ENCODE measurements at places on chromosomes 7 and 10. TPM values are rescaled to one million over a fixed set of nuclear protein-coding genes. Genes with fewer than 3 reads are reported as not detected.

CTBP2 gene
- 32.9 TPM for total RNA-seq

IGFBP3 gene
- 112 TPM for total RNA-seq

ASAH2 gene
- under 0.01 TPM for total RNA-seq

NKX2-3 gene
- total RNA-seq, result 1.0 TPM

EVX1 gene
- not detected for total RNA-seq

ANXA8 gene
- total RNA-seq, result not detected

ELOVL3 gene
- total RNA-seq, result not detected

PDK4 gene
- total RNA-seq, result 13.0 TPM

HOXA6 gene
- 3.1 TPM for total RNA-seq

PTER gene
- total RNA-seq, result 9.9 TPM

FGFBP3 gene
- total RNA-seq, result 1.6 TPM

CCDC172 gene
- not detected for total RNA-seq

POM121L12 gene
- not detected for total RNA-seq

HOXA1 gene
- total RNA-seq, result not detected

ERVW-1 gene
- not detected for total RNA-seq
